Right renal pelvis (tissue), 4 donors: ENCODE measurements at places on chromosomes 3 and 15. TPM values are rescaled to one million over a fixed set of nuclear protein-coding genes. Genes with fewer than 3 reads are reported as not detected.

The NRG4 gene
- polyA plus RNA-seq, result 4.2 TPM

The GOLGA6B gene
- polyA plus RNA-seq, result 0.19 TPM

DNA sequence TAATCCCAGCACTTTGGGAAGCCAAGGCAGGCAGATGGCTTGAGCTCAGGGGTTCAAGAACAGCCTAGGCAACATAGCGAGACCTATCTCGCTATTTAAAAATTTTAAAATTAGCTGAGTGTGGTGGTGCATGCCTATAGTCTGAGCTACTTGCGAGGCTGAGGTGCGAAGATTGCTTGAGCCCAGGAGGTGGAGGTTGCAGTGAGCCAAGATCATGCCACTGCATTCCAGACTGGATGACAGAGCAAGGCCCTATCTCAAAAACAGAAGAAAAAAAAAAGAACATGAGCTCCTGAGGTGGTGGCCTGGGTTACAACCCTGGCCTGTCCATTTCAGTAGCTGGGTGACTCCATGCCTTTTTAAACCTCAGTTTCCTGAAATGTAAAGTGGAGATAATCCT is 7.2 kb downstream of the DNASE1L3 start:
- no peak for DNase-seq

DNA sequence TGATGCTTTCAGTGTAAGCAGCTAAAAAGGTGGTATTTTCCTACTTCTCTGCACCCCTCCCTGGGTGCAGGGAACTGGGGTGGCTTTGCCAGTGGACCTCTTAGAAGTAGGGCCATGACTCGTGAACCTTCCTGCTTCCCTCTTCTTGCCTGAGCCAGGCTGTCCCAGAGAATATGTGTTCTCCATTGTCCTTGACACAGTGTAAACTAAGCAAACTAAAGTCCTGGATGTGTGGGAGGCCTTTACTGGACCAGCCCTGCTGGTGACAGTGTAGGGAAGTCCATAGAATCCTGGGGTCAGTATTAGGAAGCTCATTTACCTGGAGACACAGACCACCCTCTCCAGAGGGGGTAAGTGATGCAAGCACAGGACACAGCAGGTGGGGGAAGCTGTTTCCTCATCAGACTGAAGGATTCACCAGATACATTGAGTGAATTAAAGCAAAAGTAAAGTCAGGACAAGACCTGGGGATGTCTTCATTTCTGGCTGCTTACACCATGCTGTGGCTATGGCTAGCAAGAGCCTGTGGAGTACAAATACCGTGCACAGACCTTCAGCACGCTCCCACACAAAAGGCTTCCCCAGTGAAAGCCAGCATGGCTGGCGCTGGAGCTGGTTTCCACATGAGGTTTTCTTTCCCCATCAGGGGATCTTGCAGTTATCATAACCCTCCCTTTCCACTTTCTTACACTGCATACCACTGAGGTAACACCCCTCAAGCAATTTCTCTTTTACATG is 64.8 kb upstream of the LPP start:
- DNase-seq, result no peak

DNA sequence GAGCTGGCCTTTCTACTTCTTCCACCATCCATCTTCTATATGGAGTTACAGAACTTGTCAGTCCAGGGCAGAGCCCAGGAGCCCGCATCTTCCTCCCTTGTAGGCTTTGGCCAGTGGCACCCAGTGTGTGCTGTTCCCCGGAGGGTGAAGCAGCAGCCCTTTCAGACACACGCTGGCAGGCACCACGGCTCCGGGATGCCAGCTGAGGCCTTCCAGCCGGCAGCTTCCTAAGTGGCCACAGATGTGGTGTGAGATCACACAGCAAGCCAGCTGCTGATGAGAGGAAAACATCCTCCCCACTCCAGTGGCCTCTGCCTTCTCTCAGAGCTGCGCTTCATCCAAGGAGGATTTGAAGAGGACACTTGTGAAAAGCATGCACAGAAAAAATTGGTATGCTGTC is 24.1 kb downstream of the CRABP1 start:
- DNase-seq, result no peak

- no peak for DNase-seq
Measured at GRCh38 chr3:24359645-24360462, 134.8 kb downstream of the THRB start.

- no peak for DNase-seq
Measured at GRCh38 chr15:101138913-101139880, 112.7 kb downstream of the CHSY1 start.
